Pancreas (tissue), 10 donors: ENCODE measurements at places on chromosomes 16 and 17. TPM values are rescaled to one million over a fixed set of nuclear protein-coding genes. Genes with fewer than 3 reads are reported as not detected.

METRNL gene
- 20.8 TPM for polyA plus RNA-seq

KCNJ18 gene
- not detected for polyA plus RNA-seq

KRT34 gene
- not detected for polyA plus RNA-seq

AOC2 gene
- polyA plus RNA-seq = 0.87 TPM

AURKB gene
- 0.40 TPM for polyA plus RNA-seq

FOXC2 gene
- 0.23 TPM for polyA plus RNA-seq

HID1 gene
- polyA plus RNA-seq = 262 TPM

CDH15 gene
- polyA plus RNA-seq = 1.8 TPM
